ENCODE measurements at places on chromosomes 12 and 14.
A peak's percentile ranks its signal among the peaks of the same experiment; 100 is the strongest.

GRCh38 chr12:97630875-97631274, 168.3 kb downstream of the RMST start:
- DNase-seq = no peak

DNA sequence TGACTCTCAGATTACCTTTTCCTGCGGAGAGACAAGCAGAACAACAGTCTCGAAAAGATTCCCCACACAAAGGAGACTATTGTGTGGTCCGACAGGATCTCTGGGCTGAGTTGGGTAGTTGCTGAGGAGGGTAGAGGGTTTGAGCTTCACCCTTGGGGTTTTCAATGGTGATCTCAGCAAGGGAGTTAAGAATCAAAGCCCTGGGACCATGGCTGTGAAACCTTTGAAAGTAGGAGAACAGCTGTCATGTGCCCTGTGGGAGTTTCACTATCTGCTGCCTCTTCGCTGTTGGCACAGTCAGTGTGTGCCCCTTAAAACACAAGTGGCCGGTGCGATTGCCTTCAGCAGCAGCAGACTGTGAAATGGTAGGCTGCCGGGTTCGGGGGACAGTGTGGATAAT, 14.2 kb upstream of the PLEK2 start:
- DNase-seq = no peak

DNA sequence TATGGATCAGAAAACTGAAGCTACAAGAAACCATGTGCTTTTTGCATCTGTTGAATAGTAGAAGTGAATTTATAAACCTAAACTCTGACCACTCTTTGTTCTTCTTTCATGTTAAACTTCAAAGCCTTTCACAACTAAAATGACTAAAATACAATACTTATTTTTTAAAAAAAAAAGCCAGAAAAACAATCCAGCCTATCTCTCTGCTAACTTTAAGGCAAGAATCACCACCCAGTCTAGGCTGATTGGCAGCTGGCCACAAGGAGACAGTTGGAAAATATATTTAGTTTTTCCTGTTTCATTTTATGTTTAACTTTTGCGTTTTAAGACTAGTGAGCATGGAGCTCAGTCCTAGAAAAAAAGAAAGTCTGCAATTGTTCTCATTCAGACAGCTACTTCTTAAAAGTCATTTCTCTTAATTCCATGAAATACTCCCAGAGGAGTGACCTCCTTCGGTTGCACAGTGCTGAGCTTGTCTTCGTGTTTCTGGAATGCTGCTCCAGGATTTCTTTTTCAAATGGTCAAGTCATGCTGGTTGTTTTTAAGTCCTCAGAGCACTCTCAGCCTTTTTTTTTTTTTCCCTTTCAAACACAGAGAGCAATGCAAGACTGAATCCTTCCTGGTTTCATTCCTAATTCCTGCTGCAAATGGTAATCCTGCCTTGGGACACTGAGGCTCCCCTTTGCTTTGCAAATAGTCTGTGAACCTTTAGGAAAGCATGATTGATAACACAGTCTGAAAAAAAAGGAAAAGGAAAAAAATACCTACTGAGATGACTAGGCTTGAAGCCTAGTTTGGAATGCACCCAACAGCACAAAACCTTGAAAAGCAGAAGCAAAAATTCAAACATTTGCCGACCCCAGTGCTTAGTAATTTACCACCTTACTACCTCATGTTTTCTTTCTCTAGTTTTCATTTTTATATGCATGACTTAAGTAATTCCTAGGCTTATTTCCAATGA, 233.3 kb upstream of the DAAM1 start:
- peak; percentile 74 for DNase-seq

DNA sequence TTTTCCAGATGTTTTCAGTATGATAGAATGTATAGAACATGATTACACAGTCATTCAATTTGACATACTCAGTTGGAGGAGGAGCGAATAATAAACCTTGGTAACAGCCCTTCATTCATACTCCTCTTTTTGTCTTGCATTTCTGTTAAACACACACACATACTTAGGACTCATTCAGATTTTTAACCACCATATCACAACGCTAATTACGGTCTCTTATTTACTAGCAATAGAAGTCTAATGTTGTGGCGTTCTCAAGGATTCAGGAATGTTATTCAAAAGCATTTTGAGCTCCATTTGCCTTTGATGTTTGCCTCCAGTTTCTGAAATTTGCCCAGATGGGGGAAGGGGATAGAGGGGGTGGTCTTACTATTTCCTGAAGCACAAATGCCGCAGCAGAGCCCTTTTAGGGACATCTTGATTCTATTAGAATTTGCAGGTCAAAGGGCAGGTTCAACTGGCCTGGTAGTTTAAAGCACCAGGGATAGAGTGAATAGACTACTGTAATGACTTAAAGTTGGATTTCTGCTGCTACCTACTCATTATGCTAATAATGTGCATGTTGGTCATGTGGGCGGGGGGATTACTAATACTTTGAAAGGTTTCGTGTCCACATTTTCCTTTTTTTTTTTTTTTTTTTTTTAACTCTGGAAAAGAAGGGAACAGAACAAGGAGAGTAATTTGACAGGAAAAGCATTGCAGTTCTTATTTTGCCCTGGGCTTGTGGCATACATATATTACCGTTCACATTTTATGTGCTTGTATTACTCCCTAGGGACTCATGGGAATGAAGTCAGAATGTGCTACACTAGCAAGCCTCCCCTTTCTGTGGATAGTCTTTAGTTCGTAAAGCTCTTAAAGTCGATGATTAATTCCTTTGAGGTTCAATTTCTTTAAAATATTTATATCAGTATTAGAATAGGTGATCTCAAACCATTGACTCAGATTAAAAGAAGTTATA, 226.8 kb downstream of the FBXL14 start:
- no peak for DNase-seq

GRCh38 chr14:95484296-95484695, 32.2 kb downstream of the SYNE3 start:
- no peak for DNase-seq

DNA sequence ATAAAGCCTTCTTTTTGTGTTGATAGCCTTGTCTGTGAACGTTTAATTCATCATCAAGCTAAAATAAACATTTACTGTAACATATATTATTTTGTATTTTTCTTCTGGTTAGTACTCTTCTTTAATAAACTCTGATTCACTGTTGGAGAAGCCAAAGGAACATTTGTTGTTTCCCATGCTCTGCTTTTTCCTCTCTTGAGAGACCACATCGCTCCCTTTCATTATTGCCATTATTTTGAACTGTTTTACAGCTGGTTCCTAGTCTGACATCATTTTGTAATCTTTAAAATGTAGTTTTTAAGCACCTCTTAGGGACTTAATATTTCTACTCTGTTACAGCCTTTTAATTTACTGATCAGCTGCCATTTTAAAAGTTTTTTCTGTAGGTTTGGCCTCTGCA, 301.8 kb downstream of the NPAS3 start:
- DNase-seq = no peak

DNA sequence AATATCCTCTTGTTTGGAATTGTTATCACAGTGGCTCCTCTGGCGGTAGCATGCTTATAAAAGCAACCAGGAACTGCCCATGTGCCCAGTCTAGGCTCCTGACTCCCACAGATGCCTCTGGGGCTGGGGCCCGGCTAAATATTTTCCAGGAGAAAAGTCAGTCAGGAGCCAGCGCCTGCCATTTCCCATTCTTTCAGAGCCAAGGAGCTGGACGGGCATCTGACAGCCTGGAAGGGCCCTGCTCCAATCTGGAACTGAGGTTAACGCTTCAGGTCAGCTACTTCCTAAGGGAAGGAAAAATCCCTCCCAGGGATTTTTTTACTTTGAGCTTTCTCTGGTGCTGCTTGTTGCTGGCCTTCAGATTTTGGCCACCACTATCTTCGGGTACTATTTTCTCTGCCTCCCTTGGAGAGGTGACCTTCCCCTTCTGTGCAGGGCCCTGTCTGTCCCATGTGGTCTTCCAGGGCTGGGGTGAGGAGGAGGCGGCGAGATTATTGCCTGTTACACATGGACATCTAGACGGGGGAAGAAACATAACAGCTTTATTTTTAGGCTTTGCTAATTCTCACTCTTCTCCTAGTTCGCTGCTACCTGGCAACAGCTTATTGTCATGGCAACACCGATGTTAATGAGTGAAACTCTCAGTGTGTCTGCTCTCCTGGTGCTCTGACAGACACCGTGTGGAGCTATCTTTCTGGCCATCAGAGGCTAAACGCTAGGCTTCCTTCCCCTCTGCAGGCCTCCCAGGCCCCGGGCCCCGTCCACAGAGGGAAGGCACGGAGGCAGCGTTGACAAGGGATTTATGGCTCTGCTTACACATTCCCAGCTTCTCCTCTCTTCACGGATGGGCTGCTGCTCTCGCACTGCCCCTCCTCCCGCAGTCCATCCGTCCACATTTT, 160.4 kb downstream of the CACNA1C start:
- DNase-seq = no peak

DNA sequence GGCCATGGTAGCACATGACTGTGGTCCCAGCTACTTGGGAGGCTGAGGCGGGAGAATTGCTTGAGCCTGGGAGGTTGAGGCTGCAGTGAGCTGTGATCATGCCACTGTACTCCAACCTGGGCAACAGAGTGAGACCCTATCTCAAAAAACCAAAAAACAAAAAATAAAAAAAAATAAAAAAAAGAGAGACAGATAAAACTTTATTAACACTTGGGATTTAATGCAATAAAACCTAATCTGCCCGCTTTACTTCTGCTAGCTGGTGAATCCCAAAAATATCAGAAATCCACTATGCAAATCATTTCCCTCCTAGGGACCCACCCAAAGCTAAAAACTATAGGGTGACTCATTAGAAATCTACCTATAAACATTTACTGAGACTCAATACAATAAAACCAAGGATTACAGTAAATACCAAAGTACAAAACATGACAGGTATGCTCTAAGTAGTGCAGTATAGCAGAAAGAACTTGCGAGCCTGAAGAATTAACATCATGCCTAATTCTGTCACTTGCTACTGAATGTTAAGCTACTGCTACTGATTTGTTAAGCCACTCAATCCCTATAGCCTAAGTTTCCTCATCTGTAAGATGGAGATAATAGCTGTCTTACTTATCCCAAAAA, 50.1 kb upstream of the STAC3 start:
- DNase-seq = no peak

DNA sequence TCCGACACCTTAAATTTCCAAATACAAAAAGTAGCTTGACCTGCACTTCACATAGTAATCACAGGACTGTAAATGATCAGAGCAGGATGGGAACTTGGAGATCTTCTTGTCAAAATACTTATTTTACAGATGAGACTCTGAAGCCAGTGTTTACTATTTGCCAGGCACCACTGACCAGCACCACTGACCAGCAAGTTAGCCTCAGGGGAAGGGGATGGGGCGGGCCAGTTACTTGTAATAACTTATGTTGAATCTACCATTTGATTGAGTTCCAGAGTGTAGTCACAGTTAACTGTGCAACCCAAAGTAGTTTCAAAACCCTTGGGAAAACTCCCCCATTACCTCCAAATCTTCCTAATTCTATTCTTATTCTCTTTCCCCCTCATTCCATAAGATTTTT, 278.4 kb downstream of the PCNX1 start:
- DNase-seq = no peak

DNA sequence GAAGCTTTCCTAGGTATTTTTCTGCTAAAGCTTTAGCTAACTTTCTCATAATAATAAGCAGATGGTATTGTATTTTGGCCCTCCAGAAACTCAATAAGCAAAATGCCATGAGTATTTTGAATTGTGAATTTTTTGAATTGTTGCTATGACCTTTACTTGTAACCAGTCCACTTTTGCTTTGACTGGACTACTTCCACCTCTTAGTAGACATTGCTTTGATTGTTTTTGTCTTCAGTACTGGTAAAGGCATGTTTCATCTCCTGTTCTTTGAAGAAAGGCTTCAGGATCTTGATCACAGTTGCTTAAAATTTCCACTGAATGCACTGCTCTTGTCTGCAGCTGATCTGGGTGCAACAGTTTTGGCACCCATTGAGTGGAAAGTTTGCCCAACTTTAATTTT, 102.3 kb downstream of the TRMT5 start:
- peak; percentile 82 for DNase-seq

- no peak for DNase-seq
Measured at GRCh38 chr12:61993734-61994345, 266.4 kb upstream of the USP15 start.
